Vagina (tissue), 2 donors: ENCODE measurements at places on chromosomes 2 and 18.

GRCh38 chr18:59885579-59886163 lies 14.1 kb upstream of the PMAIP1 start:
- DNase-seq = no peak
- no peak overlapping the region for H3K4me3 ChIP-seq
- H3K4me1 ChIP-seq = no peaks in the 10 kb centered on the region
- H3K36me3 ChIP-seq = no peaks in the 10 kb centered on the region
- no peaks in the 10 kb centered on the region for H3K27me3 ChIP-seq

GRCh38 chr2:119178776-119179175 lies 20.2 kb upstream of the C1QL2 start:
- DNase-seq = no peak
- H3K4me3 ChIP-seq = no peak overlapping the region
- H3K36me3 ChIP-seq = no peaks in the 10 kb centered on the region
- no peak overlapping the region for H3K27ac ChIP-seq
- no peaks in the 10 kb centered on the region for H3K27me3 ChIP-seq

- no peaks in the 10 kb centered on the region for H3K4me1 ChIP-seq
- no peaks in the 10 kb centered on the region for H3K36me3 ChIP-seq
- no peak overlapping the region for H3K4me3 ChIP-seq
- DNase-seq = no peak
- H3K27ac ChIP-seq = no peak overlapping the region
These were observed 143.4 kb downstream of the ADCYAP1 start for GRCh38 chr18:1048032-1048431.

GRCh38 chr2:45545943-45546342 lies 65.1 kb downstream of the SRBD1 start:
- no peak overlapping the region for H3K4me3 ChIP-seq
- no peaks in the 10 kb centered on the region for H3K36me3 ChIP-seq
- no peak overlapping the region for H3K27ac ChIP-seq
- H3K27me3 ChIP-seq = no peaks in the 10 kb centered on the region
- no peaks in the 10 kb centered on the region for H3K4me1 ChIP-seq

- H3K4me1 ChIP-seq = no peaks in the 10 kb centered on the region
- no peak overlapping the region for H3K27ac ChIP-seq
- no peaks in the 10 kb centered on the region for H3K27me3 ChIP-seq
- no peak overlapping the region for H3K4me3 ChIP-seq
These were observed 223.0 kb downstream of the UBE2E3 start for GRCh38 chr2:181203412-181203811.

GRCh38 chr2:24365051-24365450 lies 4.7 kb upstream of the ITSN2 start:
- no peak for DNase-seq
- peaks cover 17% of the 10 kb centered on the region for H3K4me1 ChIP-seq
- H3K27me3 ChIP-seq = no peaks in the 10 kb centered on the region
